Thyroid gland (tissue), 4 donors: ENCODE measurements at places on chromosomes 1 and 21.
A peak's percentile ranks its signal among the peaks of the same experiment; 100 is the strongest.

GRCh38 chr1:100719490-100719889, at the start of gene VCAM1:
TSS of gene VCAM1 (plus strand) at chr1:100719742. CDS start at chr1:100719861, 119 bp downstream.
- DNase-seq = no peak

GRCh38 chr1:41695118-41695745, 210.7 kb upstream of the EDN2 start:
- DNase-seq = peak; percentile 53

DNA sequence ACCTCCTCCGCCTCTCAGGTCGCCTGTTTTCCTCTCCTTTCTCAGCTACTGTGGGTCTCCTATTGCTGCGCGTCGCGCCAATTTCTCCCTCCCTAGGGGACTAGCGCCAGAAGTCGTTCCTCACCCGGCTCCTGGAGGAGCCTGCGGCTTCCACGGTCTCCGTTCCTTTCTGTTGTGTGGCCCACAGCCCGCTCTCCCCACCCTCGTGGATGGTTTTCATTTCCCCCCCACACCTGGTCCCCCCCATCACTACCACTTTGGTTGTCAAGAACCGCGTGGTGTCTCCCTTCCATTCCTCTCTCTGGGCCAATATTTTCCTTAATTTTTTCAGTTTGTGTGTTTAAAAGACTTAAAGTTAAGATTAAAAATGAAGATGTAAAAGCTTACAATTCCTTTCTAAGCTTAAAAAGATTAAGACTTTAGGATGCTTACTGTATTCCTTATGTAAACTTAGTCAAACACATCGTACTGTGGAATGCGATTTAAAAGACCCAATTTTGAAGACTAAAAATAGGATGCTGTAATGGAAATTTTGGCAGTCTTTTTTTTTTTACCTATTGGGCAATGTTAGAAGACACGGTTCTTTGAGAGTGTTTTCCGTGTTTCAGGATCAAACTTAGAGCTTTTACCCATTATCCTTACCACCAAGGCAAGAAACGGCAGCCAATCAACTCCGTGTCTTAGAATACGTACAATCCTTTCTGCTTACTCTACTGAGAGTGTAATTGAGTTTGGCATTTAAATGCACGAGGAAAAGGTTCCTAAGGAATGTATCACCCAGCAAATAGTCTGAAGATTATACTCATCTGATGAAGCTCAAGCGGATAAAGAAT, 773 bp downstream of the CNST start:
- DNase-seq = no peak

GRCh38 chr1:158398818-158399514, at the start of gene OR10T2:
TSS of gene OR10T2 (minus strand) at chr1:158399466. CDS start at chr1:158399466, 0 bp downstream.
- no peak for DNase-seq

DNA sequence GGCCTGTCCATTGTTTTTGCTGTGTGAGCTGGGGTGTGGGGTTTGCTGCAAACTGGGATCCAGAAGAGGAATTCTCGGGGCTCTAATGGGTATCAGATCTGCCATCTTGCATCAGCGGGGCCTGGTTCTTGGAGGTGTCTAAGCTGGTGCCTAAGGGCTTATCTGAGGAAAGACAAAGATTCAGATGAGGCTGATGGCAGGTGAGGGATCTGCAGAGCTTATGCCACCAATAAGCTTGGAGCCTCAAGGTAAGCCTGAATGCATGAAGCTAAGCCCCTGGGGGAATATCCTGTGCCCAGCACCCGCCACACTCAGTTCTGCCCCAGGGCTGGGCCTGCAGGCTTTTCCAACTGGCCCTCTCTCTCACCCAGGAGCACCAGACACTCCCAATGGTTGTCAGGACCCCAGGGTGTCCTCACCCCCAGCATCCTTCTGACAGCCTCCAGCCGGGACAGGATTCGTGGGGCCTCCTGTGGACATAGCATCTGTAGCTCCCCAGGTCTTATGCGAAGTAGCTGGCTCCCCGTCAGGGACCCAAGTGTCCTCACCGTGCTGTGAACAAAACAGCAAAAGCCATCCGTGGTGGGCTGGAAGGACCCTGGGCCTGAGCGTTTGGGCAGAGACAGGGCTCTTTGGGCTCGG, 9.5 kb upstream of the GSTM3 start:
- DNase-seq = no peak

DNA sequence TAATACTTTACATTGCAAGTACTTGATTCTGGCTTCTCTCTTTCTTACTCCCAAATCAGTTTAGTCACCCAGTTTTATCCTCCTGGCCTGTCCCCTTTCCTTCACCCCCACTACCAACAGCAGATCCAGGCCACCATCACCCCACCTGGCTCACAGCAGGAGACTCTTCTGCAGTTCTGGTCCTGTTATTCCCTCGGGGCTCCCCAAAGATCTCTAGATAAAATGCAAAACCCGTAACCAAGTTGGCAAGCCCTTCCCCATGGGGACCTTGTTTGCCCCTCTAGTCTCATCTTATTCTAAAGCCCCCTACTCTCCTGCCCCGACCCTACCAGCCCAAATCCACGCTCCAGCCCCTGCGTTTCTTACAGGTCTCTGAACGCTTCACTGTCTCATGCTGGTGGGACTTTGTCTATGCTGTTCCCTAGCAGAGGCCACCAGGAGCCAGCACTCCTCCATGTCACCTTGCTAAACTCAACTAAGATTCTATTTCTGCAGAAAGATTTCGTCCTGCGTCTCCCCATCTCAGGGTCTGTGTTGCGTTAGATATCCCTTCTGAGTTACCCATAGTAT, 4.0 kb downstream of the ABCG1 start:
- no peak for DNase-seq

- DNase-seq = peak; percentile 94
Measured at GRCh38 chr1:33327587-33328325, 6.9 kb upstream of the A3GALT2 start.

DNA sequence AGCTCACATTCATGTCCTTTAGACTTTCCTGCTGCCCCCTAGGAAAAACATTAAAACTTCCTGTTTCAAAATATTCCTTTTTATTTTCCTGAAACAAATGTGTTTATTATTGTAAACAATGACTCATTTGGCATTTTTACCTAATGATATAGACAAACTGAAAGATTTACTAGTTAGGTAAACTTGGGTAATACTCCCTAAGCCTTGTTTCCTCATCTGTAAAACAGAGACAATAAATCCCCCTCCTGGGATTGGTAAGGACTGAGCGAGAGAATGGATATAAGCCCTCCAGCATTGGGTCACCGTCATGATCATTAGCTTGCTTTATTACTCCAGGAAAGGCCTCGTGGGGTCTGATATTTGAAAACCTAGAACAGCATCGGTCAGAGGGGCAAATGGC, 59.8 kb downstream of the LPAR3 start:
- no peak for DNase-seq

- DNase-seq = no peak
Measured at GRCh38 chr1:182029002-182029378, 32.5 kb downstream of the ZNF648 start.

DNA sequence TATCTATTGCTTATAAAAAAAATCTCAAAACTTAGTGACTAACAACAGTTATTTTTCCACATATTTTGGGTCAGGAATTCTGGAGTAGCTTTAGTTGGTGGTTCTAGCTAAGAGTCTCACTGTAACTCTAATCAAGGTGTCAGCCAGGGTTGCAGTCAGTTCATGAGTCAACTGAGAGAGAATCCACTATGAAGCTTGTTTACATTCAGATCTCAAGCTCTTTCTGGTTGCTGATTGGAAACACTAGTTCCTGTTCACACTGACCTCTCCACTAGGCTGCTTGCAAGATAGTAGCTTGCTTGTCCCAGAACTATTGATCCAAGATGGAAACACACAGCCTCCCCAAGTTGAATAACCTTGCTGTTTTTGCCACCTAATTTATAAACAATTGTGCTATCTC, 1192.1 kb upstream of the B3GALT2 start:
- no peak for DNase-seq

DNA sequence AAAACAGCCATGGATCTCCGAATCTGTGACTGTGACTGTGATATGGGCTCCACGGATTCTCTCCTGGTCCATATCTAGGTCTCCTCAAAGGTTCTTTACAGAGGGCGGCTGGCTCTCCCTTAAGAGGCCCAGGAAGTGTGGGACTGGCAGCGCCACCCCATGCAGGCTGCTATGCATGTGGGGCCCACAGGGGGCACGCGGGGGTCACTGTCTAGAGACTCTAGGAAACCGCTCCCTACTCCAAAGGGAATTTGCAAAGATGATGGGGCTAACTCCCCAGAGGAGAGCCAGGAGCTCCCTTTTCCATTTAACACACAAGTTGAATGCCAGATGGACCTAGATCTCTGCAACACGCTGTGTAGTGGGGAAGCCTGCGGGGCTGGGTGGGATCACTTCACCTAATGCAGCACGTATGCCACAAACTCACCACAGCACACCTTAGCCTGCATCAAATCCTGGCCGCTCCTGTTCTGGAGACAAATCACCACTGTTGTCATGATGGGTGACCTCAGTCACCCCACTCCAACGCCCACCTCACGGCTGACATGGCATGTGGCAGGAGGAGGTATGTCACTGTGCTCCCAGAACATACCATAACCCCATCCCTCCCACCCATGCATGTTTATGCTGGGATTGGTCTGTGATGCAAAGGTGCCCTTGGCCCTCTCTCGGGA, 61.7 kb downstream of the SLC45A1 start:
- DNase-seq = no peak

GRCh38 chr1:93638981-93639380, 42.7 kb downstream of the BCAR3 start:
- peak; percentile 54 for DNase-seq

GRCh38 chr1:19613171-19613703, 30.9 kb upstream of the NBL1 start:
- no peak for DNase-seq

DNA sequence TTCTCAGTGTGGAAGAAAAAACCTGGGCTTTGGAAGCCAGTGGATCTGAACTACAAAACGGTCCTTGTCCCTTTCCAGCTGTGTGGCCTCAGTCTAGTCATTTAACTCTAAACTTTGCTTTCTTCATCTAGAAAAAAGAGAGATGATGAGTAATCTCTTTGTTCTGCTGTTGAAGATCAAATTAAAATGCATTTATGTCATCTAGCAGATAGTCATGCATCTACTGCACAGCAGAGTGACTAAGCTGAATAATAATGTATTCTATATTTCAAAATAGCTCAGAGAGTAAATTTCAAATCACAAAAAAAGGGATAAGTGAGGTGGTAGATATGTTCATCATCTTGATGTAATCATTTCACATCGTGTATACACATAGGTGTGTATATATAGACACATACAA, 473.2 kb downstream of the DSCAM start:
- no peak for DNase-seq

DNA sequence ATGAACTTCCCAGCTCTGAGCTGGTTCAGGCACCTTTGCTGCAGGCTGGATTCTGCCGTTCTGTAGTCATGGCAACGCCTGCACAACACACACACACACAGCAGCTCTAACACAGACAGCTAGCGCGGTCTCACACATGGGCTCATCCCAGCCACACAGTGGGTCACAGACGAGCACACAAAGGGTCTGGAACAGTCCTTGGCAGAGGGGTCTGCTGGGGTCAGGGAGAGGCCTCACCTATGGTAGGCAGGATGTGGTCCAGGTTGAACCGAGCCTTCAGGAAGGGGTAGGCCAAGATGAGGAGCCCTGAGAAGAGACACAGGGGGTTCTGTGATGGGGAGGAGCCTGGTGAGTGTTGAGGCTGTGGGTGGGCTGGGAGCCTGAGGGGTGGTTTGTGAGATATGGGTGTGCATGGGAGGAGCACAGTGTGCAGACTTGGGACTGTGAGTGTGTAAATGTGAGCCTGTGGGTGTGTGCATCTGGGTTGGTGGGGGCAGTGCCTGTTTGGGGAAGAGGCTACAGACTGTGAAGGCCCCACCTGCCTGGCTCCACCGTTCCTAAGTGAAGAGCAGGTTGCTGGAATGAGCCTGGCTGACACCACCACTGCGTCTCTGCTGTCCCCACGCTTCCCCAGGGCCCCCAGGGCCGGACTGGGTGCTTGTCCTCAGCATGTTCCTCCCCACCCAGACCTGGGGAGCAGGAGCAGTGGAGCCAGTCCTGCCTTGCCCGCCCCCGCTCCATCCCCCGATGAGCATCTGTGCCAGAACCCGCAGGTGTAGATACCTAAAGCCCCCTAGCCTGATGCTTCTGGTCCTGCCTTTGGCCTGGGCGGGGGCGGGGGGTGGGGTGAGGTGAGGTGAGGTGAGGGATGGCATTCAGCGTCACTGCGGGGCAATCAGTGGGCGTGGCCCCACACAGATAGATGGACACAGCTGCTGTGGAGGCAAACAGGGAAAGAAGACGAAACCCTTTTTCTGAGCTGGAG, 1.5 kb downstream of the KNCN start:
- no peak for DNase-seq

GRCh38 chr1:15452866-15453571, 3.5 kb upstream of the CELA2A start:
- no peak for DNase-seq

- peak; percentile 61 for DNase-seq
Measured at GRCh38 chr1:93694819-93695218, 13.2 kb upstream of the BCAR3 start.

DNA sequence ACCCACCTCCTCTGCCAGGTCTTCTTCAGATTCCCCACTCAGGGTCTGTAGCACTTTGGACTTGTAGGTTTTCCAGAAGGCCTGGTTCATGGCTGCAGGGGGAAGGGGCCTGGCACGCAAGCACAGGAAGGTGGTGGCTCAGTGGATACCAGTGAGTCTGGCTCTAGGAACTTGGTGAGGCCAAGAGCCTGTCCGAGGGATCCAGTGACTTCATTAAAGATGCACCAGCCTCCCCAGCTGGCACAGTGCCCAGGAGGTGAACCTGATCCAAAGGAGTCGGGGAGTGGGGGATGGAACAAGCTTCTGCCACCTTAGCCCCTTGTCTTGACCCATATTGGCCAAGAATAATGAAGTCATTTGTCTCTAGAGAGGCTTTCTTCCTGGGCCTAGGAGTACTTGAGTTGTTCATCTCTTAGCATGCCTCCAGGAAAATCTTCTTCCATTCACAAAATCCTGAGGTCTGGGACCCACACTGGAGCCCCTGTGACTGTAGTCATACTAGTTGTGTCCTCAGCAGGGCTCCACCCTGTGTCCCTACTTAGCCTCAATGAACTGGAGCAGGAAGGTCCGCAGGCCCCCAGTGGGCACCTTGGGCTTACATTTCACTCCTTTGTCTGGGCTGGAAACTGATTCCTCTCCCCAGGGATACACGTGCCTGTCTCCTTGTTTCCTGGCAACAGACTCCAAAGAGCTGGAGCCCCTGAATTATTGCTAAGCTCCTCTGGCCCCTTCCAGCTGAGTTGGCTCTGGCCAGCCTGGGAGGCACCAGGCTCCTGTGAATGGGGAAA, at the start of gene C1orf232:
Gene C1orf232, minus strand, starts transcription at position 554 of the 788 bp plus-strand sequence. Its CDS starts 464 bp downstream, at position 90.
- peak; percentile 21 for DNase-seq
